ENCODE measurements at places on chromosomes 5 and 9. TPM values are rescaled to one million over a fixed set of nuclear protein-coding genes. Genes with fewer than 3 reads are reported as not detected.

The NIPAL4 gene
- 0.10 TPM for polyA plus RNA-seq

The PCDHA9 gene
- polyA plus RNA-seq = 0.05 TPM

The TGFBI gene
- 139 TPM for polyA plus RNA-seq

GRCh38 chr5:128199104-128199503, 115.5 kb downstream of the SLC12A2 start:
- no peak for DNase-seq

GRCh38 chr5:109659901-109660300, 29.8 kb upstream of the MAN2A1 start:
- DNase-seq = no peak

- no peak for DNase-seq
Measured at GRCh38 chr5:81850501-81851357, 99.8 kb upstream of the SSBP2 start.
